ENCODE measurements at places on chromosomes 1 and 21.
A peak's percentile ranks its signal among the peaks of the same experiment; 100 is the strongest.

- DNase-seq: no peak
These were observed 18.9 kb downstream of the HTR1D start for GRCh38 chr1:23198373-23198772.

- no peak for DNase-seq
These were observed 505.5 kb downstream of the LMO4 start for GRCh38 chr1:87834151-87834550.

- no peak for DNase-seq
These were observed 403.4 kb downstream of the NTNG1 start for GRCh38 chr1:107544285-107544684.

DNA sequence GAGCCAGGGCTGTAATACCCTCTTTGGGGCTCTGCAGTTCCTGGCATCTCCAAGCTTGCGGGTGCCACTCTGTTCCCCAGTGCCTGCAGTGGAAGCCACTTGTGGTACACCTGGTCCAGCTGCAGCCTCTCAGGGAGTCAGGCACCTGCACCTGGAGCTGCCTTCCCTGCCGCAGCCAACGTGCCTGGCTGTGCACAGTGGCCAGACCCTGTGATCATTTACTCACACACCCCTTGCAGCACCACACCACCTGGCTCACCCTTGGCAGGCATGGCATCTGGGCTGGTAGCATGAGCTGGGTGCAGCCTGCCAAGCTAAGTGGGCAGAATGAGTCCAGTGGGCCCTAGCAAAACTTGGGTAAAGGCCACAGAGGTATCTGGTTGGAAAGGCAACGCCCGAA is 51.1 kb upstream of the NTPCR start:
- no peak for DNase-seq

DNA sequence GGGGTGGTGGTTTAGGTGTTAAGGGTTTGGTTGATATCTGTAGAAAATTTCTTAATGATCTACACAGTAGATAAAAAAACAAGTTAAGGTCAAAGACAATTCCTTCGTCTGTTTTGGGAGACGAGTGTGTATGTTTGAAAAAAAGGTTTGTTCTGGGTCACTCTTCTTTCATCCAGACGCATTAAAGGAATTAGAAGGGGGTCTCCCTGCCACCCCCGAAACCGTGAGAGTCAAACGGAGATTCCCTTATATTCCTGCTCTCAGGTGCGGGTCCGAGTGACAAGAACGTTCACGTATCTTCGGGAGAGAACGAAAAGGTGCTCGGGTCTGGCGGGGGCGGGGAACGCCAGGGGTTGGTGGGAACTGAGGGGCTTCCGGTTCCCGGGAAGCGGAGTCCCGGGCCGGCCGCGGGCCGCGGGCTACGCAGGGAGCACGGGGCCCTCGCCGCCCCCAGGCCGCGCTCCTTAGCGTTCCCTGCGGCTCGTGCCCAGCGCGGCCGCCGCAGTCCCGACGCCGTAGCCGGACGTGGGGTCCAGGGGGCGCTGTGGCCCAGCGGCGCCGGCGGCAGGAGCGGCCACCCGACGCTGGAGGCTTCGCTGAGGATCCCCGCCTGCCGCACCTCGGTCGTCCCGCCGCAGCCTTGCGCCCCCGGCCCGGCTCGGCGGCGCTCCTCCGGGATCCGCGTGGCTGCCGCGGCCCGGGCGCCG is at the start of gene ZFYVE9:
Gene ZFYVE9 (plus strand): TSS at position 577 of the 707 bp plus-strand sequence. CDS start 91,118 bp downstream, outside the sequence.
- DNase-seq: peak; percentile 64
